HT1080 (cell line): ENCODE measurements at places on chromosomes 16 and 17. TPM values are rescaled to one million over a fixed set of nuclear protein-coding genes. Genes with fewer than 3 reads are reported as not detected.

DNA sequence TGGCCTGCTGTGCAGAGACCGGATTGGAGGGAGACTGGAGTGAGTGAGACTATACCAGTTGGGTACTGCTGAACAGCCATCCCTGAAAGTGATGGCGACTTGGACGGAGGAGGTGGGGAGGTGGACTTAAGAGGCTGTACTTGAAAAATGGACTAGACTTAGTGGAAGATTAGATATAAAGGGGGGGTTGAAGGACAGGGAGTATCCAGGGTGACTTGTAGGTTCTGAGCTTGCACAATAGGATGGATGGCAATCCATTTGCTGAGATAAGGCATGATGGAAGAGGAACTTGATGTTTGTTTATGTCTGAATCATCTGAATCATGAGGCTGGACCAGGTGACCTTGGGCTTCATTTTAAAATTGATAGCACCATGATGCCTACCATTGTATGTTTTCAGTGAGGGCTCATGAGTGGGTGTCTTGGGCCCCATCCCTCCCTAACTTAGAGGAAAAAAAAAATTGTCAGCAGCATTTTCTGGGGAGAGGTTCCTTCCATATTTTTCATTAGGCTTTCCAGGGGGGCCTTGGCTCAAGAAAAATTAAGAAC is 41.2 kb downstream of the PRKCA start:
- DNase-seq, result peak; percentile 51

DNA sequence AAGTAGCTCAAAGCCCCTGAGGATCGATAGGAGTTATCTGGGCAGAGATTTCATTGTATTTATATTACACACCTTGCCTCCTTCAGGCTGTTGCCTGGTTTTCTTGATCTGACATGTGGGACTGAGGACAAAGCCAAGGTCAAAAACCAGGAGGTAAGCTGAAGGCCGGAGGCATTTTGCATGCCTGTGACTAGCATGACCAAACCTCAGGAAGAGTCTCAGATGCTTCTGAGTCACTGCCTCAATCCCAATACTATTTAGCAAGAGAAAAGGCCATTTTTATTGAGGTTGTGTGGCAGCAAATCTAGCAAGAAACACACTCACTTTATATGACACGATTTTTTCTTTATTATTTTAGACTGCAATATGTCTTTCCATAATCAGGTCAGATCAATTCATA is 968.1 kb downstream of the CDH11 start:
- DNase-seq, result peak; percentile 64

DNA sequence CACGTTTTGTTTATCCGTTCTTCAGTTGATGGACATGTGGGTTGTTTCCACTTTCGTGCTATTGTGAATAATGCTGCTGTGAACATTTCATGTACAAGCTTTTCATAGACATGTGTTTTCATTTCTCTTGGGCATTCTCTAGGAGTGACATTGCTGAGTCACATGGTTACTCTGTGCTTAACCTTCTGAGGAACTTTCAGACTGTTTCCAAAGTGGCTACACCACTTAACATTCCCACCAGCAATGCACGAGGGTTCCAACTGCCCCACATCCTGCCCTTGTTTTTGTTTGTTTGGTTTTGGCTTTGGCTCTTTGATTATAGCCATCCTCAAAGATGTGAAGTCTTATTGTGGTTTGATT is 14.2 kb upstream of the PEMT start:
- no peak for DNase-seq

DNA sequence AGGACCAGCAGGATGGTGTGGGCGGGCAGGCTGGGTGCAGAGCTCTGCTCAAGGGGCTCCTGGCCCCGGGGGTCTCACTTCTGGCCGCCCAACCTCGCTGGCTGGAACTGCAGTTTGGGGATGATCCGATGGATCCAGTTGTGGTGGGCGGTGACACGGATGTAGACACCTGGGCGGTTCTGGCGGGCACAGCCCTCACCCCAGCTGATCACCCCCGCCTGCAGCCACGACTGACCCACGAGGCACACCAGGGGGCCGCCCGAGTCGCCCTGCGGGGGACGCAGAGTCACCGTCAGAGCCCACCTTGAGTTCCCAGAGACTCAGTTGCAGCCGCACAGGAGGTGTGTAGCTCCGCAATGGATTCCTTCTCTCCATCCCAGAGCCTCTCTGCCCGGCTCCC is 7.5 kb downstream of the PRSS27 start:
- DNase-seq, result no peak

- no peak for DNase-seq
Measured at GRCh38 chr17:16969931-16970906, 1.7 kb downstream of the TNFRSF13B start.

- no peak for DNase-seq
Measured at GRCh38 chr17:77227461-77228240, 86.9 kb downstream of the SEC14L1 start.

- DNase-seq, result peak; percentile 87
Measured at GRCh38 chr16:65663774-65664173, 541.9 kb upstream of the CDH11 start.

DNA sequence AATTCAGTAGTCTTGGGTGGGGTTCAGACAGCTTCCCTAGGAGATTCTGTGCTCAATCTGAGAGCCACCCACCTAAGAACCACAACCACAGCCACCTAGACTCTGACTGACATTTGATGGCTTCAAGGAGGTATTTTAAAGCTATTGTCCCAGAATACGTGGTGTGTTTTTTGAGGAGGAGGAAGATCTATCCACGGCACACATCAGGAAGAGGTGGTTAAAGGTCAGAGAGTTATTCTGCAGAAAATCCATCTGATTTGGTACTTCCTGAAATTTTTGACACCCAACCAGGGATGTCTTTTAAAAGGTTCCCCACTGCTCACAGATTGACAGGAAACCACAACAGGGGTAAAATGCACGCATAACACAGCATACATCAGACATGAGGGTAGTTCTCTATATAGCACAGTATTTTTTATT is 25.1 kb downstream of the SMARCE1 start:
- DNase-seq, result no peak

GRCh38 chr16:50061326-50061725 is 4.4 kb upstream of the HEATR3 start:
- no peak for DNase-seq

DNA sequence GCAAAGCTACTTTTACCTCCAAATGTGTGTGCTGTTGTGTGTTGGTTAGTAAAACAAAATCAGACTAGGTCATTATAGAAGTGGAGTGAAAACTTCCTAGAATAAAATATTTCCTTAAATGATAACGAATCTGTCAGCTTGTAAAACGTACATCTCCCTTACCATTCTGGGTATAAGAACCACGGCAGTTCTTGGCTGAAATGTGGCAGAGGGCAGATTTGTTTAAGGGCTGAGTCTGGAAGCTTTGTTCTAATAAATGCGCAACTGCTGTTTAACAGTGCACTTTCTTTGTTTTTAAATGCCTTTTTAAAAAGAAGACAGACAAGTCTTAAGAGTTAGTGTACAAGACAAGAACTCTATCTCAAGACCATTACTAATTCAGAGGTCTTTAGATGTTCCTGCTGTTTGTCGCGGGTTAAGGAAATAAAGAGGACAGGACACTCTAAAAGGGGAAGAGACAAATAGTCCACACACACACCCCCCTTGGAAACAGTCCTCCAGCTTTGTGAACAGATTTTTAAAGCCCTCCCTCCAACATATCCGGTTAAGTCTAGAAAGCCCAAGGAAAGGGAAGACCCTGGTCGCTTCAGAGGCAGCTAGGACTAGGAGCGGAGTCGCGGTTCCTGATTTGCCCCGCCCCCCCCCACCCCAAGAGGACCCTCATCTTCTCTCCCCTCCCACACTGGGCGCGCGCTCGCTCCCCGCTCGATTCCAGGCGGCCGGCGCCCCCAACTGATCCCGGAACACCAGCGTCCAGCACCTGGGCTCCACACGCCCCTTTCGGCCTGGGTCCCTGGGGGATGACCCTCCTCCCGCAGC is 658 bp downstream of the SYNRG start:
- DNase-seq, result peak; percentile 45

- DNase-seq, result no peak
Measured at GRCh38 chr17:44005527-44006271, 1.3 kb downstream of the NAGS start.

DNA sequence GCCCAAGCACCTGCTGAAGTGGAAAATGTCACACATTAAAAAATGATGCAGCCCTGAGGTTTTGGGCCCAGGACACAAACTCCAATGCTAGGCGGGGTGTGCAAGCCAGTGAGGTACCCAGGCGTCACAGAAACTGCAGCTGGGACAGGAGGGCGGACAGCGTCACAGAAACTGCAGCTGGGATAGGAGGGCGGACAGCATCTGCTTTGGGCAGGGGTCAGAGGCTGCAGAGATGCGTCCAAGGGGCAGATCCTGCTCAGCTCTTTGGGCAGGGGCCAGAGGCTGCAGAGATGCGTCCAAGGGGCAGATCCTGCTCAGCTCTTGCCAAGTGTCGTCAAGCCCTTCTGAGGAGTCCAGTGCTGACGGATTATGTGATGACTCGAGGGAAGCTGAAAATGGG is 43.9 kb upstream of the RCVRN start:
- no peak for DNase-seq

DNA sequence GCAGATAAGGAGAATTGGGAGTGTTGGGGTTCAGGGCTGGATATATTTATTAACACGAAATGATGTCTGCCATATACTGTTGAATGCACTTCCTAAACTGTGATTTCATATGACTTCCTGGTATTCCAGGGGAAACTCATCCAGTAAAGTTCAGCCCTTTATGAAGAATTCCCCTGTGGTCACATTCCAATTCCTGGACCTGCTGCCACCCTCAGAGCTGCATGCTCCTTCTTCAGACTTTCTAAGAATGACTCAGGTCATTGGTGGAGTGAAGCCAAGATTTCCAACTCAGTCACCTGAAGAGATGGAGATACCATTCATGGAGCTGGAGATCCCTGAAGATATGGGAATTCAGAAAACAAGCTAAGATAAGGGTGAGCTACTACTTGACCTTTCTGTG is 114.2 kb upstream of the TMEM97 start:
- DNase-seq, result peak; percentile 80

DNA sequence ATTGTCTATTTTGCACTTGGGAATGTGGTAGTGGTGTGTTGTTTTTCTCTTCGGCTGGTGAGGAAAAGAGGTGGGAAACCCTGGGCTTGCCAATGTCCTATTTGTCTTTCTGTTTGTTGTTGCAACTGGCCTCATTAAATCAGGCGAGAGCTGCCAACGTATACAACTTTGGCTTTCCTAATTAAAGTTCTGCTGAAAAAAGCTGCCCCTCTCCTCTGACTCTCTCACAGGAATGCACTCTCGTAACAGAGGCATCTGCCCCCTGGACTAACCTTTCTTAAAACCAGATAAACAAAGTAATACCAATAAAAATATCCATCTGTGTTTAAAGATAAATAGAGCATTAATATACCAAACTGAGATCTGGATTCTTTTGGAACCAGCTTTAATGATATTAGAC is 7.8 kb downstream of the CDRT15 start:
- DNase-seq, result no peak

Gene NOG
- total RNA-seq, result 28.4 and 36.1 TPM in 2 replicates

Gene KRTAP4-3
- total RNA-seq, result not detected in 2 replicates

Gene STRADA
- 13.2 and 13.8 TPM in 2 replicates for total RNA-seq

Gene RARA
- total RNA-seq, result 24.1 and 34.4 TPM in 2 replicates

Gene DUS1L
- total RNA-seq, result 114 and 122 TPM in 2 replicates

Gene HSPB9
- total RNA-seq, result 0.23 TPM in 1 of 2 replicates, not detected in the other

Gene BCO1
- total RNA-seq, result not detected in 2 replicates
